ENCODE measurements at places on chromosomes 5 and 9.

DNA sequence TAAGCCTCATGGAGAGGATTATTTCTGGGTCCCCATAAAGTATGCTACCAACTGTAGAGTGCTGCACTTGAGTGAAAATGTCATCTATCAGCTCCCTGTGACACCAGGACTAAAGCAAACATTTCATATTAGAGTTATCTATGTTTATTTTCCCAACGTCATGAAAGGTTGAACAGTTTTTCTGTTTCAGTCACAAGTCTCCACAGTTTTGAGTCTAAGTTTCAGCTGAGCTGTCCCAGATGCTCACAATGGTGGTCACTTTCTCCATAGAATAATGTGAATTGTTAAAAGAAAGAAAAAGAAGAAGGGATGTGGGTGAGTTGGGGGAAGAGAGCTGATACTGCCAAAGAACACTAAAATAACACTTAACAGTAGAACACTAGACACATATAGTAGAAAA, 126.3 kb upstream of the C9orf72 start:
- DNase-seq = no peak

- DNase-seq = no peak
These were observed 428.8 kb upstream of the ACTBL2 start for GRCh38 chr5:57911438-57911837.

- DNase-seq = no peak
These were observed 356.0 kb upstream of the SEMA6A start for GRCh38 chr5:116930616-116931015.

DNA sequence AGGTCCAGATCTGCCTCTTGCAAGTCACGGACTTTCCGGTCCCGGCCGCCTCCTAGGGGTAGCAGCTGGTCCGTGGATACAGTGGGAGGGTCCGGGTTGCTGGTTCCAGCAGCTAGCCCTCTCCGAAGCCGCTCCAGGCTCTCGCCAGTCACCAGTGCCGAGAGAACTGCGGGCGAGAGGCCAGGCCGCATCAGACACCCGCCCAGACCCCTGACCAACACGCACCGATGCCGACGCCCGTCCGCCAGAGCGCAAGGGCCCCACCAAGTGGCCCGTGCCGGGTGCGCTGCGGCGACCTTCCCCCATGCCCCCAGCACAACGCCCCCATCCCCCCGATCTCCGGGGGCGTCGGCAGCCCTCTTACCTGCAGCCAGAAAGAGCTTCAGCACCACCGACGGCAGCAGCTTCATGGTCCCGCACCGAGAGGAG, 470 bp downstream of the HBEGF start:
- DNase-seq = no peak

GRCh38 chr9:69564557-69564956, 107.6 kb downstream of the APBA1 start:
- no peak for DNase-seq

DNA sequence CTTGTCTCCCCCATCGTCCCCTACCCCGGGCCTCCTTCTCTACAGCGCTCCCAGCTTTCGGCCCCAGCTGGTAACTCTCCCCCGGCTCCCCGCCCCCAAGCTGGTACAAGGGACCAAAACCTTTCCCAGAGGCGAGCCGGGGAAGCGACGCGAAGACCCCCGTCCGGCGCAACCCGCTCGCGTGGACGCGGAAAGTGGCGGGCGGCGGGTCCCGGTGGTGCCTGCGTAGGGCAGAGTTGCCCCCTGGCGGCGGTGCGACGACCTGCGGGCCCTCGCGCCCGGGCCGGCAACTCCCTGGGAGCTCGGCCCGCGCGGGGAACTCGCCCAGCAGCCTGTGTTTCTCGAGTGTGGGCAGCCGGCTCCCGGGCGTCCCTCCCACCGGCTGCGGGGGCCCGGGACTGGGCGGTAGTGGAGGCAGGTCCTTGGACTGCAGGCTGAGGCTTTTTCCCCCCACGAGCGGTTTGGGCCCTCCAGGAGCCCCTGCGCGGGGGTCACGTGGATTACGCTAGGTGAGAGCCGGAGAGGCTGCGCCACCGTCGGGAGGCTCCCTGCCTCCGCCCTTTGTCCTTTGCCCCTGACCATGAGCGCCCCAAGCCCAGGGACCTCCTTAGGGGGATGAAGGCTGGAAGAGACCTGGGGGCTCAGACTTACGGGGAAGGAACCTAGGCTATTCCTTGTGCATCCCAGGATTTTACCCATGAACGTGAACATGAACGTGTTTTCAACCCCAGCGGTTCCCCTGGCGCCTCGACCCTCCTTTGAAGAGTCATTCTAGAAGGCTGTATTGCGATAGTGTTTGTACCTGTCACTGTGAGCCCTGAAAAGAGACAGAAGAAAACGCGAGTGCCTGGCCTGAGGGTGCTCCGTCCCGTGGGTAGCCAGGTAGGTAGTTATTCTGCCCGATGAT, 2.9 kb upstream of the FOXD1 start:
- peak; percentile 65 for DNase-seq

DNA sequence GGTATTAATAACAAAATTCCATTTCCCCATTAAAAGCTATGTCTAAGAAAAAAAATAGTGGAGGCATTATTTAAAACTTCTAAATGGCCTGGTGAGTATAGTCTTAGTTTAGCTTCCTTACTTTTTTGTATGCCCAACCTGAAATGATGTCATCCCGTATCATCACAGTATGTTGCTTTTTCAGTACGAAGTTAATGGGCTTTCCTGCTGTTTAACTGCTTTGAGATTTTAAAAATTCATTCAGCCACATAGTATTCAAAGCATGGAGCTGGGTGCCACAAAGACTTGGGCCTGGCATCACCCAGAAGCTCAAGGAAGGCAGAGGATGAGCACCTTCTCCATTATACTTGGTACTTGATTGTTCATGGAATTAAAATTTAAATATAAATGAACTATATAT, 7.4 kb downstream of the F2RL2 start:
- DNase-seq = no peak

- DNase-seq = no peak
These were observed 144.7 kb downstream of the KDM4C start for GRCh38 chr9:6902423-6902822.

DNA sequence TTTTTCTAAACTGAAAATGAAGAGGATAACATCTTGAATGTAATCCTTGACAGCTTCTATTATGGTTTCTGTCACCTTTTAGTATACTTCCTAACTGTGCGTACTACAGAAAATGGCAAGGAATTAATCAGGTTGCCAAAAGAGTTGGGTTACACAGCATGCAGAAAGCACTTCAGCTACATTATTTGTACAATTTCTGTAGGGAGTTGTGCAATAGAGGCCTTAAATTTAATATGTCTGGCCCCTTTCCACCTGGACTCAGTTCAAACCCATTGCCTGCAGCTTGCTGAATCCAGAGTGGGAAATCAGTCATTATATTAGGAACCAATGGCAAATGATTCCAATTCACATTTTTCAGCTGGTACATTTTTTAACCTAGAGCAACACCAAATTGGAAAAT, 549.7 kb downstream of the CSNK1G3 start:
- DNase-seq = no peak

- no peak for DNase-seq
These were observed 63.4 kb upstream of the WWC1 start for GRCh38 chr5:168227973-168228615.

GRCh38 chr9:5265939-5266338, 34.7 kb downstream of the INSL4 start:
- no peak for DNase-seq

DNA sequence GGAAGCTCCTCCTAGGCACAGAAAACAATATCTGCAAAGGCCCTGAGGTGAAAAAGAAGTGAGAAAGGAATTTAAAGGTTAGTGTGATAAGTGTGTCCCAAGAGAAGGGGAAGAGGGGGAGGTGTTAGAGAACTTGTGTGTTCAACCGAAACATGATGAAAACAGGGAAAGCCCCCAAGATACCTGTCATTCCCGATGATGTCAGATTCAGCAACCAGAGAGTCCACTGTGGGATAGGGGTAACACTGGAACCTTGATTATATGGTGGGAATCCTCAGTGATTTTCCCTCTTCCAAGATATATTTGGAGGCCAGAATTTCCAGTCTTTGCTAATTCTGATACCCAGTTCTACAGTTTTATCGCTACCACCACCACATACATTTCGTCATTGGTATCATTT, 15.5 kb upstream of the BNC2 start:
- DNase-seq = no peak

DNA sequence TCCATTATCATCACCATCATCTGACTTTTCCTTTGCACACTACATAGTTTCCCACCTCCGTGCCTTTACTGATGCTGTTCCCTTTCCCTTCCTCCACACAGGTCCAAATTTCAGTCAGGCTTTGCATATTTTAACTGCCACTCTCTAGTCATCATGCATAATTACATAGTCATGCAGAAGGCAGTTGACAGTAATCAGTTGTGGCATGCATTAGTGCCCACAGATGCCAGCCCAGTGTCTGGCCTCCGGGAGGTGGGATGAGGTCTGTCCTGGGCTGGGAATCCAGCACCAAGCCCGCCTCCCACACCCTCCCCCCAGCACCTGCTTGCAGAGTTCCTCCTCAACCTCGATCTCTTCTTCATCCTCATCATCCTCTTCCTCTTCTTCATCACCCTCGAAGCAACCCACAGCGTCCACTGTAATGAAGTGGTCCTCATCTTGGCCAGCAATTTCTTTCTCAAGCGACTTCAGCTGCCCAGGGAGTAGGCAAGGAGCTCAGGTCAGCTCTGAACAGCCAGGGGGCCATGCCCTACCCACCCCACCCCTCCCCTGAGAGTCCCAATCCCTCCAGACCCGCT, 8.8 kb downstream of the BBLN start:
- DNase-seq = no peak

DNA sequence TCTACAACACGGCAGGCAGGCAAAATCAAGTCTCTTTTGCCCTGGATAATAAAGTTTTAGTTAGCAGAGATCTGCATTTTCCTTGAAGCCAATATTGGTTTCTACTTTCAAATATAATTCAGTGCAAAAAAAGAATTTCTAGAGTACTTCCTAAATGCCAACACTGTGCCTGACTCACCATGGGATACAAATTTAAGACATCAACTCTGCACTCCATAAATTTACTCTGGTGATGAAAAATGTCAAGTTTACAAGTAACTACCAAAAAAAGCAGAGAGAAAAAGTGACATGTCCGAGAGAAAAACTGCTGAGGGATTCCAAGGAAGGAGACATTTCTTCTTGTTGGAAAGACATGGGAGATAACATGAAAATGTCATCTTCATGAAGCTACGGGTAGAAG, 119.7 kb downstream of the RAPGEF6 start:
- DNase-seq = no peak

DNA sequence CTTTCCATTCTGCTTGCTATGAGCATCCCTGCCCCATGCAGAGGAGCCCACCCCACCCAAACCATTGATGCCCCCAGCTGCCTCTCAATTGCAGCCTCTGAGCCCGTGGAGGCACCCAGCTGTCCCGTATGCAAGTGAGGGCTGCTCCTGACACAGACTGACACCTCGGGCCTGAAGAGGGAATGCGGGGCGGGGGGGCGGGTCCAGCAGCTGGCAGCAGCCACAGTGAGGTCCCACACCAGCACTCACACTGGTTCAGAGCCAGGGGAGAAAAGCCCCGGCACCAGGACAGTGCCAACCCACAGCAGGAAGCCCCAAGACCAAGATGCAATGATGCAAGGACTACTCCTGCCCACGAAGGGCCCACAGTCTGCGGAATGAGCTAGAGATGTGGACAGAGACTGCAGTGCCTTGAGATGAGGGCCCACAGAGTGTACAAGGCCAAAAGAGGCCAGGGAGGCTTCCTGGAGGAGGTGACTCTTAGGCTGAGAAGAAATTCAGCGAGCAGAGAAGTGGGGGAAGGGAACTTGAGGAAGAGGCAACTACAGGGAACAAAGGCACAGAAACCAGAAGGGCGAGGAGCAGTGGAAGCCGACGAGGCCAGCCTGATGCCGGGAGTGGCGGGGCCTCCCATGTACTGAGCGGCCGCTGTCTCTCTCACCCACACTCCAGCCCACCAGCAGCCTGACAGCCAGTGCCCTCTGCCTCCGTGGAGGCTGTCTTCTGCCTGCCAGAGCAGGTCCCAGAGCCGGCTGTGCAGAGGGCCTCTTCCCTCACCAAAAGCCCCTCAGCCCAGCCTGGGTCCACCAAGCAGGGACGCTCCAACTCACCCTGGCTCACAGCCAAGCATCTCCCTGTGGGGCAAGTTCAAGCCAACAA, 9.2 kb downstream of the EEIG1 start:
- DNase-seq = no peak

GRCh38 chr9:20303996-20304395, 318.3 kb downstream of the MLLT3 start:
- DNase-seq = no peak

DNA sequence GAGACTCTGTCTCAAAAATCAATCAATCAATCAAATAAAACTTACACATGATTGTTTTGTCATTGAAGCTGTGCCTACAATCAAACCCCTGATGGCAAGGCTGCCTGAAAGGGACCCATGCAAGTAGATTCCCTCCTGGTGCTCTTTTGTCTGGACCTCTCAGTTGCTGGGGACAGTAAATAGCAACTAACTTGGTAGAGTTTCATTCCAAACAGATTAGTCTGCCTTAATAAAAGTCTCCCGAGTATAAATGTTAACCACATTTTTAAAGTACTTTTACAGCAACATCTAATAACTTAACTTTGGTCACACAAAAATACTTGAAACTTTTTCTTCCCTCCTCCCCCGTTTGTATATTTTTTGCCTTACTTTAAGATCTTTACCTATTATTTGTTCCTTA, 105.5 kb downstream of the FEM1C start:
- no peak for DNase-seq

DNA sequence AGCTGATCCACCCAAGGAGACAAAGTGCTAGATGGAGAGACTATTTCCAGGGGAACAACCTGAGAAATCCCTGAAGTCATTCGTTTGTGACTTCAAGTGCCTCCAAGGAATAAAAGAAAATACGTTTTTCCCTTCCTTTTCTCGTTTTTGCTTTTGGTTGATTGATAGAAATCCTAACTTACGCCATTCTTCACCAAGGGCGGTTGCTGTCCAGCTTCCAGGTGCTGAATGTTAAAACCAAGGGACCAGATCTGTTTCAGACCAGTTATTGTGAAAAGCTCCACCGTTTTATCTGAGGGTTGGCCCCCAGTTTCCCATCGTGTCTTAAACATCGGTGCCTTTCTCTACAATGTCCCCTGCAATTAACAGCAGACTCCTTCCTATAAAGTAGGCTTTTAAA, 600.7 kb upstream of the SGCD start:
- DNase-seq = no peak

- DNase-seq = no peak
These were observed 27.8 kb downstream of the LARP1 start for GRCh38 chr5:154782812-154783592.

DNA sequence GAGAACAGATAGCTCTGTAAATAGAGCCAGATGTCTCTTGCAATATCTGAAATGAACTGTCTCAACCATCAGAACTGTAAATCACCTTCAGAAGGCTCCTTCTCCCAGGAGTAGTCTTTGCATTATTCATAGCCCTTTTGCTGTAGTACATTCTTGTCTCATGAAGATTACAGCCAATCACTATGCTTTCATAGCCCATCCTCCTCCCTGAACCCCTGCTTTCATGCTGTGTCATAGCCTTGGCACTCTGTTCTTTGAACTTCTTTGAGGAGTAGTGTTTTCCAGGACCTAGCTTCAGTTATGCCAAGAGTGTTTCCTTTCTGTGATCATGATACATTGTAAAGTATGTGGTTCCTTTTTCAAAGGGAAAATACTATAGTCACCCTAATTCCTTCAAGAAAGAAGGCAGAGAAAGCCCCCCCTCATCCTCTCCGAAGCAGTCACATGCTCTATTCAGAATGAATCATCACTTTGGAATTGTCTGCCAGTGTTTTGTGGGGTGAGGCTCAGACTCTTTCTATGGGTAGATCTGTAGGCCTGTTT, 61.1 kb downstream of the GRIA1 start:
- no peak for DNase-seq

- no peak for DNase-seq
These were observed 616 bp downstream of the ABL1 start for GRCh38 chr9:130835441-130836298.
